ENCODE measurements at places on chromosomes 12 and 14. TPM values are rescaled to one million over a fixed set of nuclear protein-coding genes. Genes with fewer than 3 reads are reported as not detected.

GPR137C gene
- total RNA-seq = 0.40 TPM

KLHDC1 gene
- 1.4 TPM for total RNA-seq

CBLN3 gene
- 0.24 TPM for total RNA-seq

POTEM gene
- total RNA-seq = 0.16 TPM

KCNH3 gene
- total RNA-seq = 0.90 TPM

VEZT gene
- 45.3 TPM for total RNA-seq

SERPINA10 gene
- not detected for total RNA-seq

E2F7 gene
- total RNA-seq = 5.0 TPM

AMDHD1 gene
- 1.1 TPM for total RNA-seq

GZMH gene
- total RNA-seq = not detected

RPGRIP1 gene
- total RNA-seq = 0.08 TPM

A2ML1 gene
- total RNA-seq = 0.32 TPM

KRT74 gene
- total RNA-seq = not detected

KCNC2 gene
- total RNA-seq = not detected

SOAT2 gene
- not detected for total RNA-seq

JAG2 gene
- total RNA-seq = 1.3 TPM

PSMC1 gene
- 175 TPM for total RNA-seq

ARID2 gene
- 21.9 TPM for total RNA-seq

GPR68 gene
- not detected for total RNA-seq

NPFF gene
- not detected for total RNA-seq

DIO2 gene
- total RNA-seq = 0.08 TPM

SNAPC1 gene
- total RNA-seq = 9.6 TPM

FOXA1 gene
- total RNA-seq = not detected

ITGA7 gene
- 65.4 TPM for total RNA-seq

EML5 gene
- 0.53 TPM for total RNA-seq
